Dorsolateral prefrontal cortex (tissue), 122 donors: ENCODE measurements at places on chromosomes 12 and 14.

DNA sequence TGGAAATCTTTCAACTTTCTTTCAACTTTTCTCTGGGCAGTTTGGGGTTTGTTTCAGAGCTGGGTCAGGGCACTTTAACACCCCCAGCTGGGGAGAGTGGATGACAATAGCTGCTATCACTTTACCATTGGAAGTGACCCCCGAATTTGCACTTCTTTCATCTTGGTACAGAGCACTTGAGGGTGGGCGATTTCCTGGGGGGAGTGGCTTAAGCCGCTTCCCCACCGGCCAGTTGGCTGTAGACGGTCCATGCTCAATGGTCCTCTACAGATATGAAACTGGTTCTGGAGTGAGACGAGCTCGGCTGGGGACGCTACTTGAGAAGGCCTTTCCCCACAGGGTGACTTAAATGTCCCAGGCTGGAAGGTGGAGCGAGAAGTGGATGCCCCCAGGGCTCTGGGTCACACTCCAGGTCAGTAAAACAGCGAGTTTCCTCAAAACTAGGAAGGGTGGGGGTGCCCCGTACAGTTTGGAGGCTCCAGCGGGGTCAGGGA lies at the start of gene VRTN:
Gene VRTN (plus strand): TSS at position 231 of the 494 bp plus-strand sequence. CDS start 8,313 bp downstream, outside the sequence.
- DNase-seq: no peak

GRCh38 chr12:109517619-109518018 lies 40.2 kb downstream of the UBE3B start:
- DNase-seq: no peak

- peak; percentile 31 for DNase-seq
Observed at GRCh38 chr14:49893309-49894213, 679 bp downstream of the ARF6 start.

DNA sequence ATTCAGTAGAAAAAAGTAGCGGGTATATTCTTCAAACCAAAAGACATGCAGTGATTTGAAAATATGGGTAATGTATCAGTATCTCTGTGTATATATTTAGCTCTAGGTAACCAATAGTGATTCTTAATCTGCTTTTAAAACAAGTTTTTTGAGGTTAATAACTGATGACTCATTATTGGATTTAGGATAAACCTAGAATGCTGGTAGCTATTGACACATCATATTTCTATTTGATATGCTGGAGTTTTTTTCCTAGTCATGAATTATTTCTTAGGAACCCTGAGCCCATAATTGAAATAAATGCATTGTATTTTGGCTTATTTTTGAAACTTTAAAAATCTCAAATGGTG lies 15.5 kb downstream of the ARF6 start:
- DNase-seq: no peak
